ENCODE measurements at places on chromosomes 7 and 10.

- DNase-seq, result no peak
Observed at GRCh38 chr7:45192621-45193041, 35.0 kb downstream of the RAMP3 start.

GRCh38 chr7:47759056-47759706, 177.3 kb upstream of the TNS3 start:
- DNase-seq, result no peak

DNA sequence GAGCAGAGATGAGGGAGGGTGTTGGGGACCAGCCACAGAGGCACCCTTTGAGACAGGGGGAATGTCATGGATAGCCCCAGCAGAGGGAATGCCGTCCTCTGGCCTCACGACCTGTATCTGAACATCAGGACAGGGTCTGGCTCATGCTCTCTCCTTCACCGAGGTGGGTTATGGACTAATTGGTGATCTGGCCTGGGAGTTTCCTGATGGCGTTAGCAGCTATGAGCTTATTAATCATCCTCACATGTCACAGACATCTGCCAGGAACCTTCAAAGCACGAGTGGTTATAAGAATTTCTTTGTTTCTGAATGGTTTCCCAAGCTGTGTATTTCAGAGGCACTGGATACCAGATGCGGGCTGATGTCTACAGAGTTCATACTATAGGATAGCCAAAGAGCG, 6.9 kb downstream of the CPA4 start:
- DNase-seq, result no peak

GRCh38 chr10:59180689-59181270, 4.3 kb downstream of the PHYHIPL start:
- DNase-seq, result no peak

- DNase-seq, result no peak
Observed at GRCh38 chr7:98051118-98051744, 55.4 kb upstream of the LMTK2 start.

GRCh38 chr7:69773535-69774225, 175.4 kb downstream of the AUTS2 start:
- DNase-seq, result no peak

DNA sequence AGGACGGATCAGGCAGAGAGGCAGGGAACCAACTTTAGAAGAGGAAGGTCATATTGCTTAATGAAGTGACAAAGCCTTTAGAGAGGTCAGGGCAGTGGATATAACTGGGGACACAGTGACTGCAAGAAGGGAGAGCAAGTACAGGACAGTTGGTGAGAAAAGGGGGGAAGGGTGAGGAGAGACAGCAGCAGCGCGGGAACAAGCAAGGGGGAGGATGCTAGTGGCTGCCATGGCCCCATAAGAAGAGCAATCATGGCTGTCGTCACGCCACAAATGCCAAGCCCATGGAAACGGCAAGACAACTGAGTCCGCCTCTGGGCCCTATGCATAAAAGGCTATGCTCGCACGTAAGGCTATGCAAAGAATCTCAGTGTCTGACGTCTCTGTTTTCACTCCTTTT, 9.1 kb downstream of the ZNF3 start:
- DNase-seq, result no peak

GRCh38 chr10:61385231-61386001, 67.8 kb downstream of the TMEM26 start:
- no peak for DNase-seq

GRCh38 chr10:65571011-65571570, 1354.7 kb upstream of the LRRTM3 start:
- no peak for DNase-seq

DNA sequence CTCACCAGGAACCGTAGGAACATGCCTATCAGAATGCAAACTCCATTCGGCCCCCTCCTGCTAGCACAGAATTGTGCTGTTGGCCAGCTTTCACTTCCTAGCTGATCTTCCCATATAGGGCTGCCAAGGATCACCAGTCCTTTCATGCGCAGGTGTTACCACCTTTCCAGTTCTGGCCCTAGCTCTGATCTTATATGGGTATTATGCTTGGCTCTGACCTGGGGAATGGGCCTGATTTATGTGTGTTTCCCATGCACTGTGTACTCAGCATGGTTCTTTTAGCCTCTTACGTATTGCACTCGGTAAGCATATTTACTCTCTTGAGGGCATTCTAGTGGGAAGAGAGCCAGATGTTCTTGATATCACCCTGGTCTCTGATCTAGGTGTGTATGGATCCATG, 11.1 kb downstream of the SLC35G1 start:
- no peak for DNase-seq

DNA sequence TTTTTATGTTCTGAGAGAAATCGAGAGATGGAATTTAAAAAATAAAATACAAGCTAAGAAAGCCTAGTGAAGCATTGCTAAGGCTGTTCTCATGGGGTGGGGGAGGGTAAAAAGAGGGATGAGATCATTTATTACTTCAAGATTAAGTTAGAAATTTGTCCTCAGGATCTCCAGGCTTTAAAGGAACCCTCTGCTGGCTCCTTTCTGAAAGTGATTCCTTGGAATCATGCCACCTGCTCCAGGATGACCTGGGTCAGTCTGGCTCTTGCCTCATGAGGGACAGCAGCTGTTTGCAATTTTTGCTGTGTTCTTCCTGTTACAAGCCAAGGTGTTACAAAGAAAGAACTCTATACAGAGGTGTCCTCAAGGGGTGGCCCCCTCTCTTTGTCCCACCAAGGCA, 69.8 kb downstream of the CDK1 start:
- DNase-seq, result no peak

Measured in epithelial cell of prostate (primary cell).